Right hindlimb (tissue), 1 donor: ENCODE measurements at places on chromosomes 12 and 14.
A peak's percentile ranks its signal among the peaks of the same experiment; 100 is the strongest.

DNA sequence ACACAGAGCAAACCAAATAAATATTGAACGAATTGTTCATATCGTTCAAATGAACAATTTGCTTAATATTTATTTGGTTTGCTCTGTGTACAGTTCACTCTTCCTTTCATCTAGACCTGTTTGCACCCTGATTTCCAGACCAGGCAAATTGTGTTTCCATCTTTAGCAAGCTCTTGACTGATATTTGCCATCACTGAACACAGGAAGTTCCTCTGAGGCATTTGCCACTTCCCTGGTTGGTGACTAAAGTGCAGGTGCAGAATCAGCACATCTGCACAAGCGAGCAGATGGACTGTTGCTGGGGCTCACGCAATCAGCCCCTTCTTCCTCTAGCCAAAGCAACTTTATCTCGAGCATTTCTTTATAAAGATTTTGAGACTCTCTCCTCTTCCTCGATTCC lies 112.9 kb downstream of the DAAM1 start:
- no peak for DNase-seq

GRCh38 chr14:87407344-87407743 lies 585.6 kb downstream of the GALC start:
- no peak for DNase-seq

DNA sequence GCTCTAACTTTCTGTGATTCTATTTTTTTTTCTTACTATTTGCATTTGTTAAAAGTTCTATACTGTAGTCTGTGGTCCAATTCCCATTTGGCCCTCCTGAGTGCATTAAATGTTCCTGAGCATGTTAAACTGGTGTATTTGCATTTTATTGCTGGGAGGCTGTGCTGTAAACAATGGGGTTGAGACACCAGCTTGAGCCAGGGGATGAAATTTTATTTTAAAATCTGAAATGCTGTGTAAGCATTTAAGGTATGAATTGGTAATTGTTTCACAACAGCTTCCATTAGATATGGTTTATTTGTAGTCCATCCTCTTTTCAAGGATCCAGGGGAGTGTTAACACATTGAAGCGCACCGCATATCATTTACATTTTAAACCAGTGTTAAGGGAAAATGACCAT lies 89.9 kb upstream of the RFX4 start:
- no peak for DNase-seq

DNA sequence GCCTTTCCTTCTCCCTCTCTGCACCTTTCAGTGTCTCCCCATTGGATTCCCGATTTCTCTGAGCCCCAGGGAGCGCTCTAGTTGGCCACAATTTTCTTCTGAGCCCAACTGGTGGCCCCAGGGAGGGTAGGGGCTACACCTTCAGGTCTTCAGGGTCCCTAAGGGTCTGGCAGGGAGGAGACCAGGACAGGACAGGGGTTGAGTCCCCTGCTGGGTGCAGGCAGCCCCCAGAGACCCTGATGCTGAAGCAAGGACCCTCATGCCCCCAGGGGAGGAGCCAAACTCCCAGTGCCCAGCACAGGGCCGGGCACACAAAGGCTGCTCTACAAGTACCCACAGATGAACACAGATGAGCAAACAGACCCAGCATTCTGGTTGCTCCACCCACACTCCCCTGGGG lies 12.7 kb downstream of the FOXN4 start:
- no peak for DNase-seq

DNA sequence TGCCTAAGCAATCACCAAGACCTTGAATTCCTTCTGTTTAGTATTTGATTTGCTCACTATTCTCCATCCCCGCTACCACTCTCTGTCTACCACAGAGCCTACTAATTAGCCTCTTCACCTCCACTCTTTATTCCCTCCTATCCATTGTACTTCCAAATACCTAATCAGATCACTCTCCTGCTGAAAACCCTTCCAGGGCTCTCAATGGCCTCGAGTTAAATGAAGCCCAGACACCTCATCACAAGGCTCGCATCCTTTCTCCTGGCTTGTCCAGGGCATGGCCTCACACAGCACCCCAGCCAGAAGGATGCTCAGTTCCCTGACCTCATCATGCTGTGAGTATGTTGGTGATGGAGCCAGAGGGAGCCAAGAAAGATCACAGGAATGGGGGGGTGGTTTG lies 71.4 kb upstream of the PRMT8 start:
- no peak for DNase-seq

GRCh38 chr12:110599334-110599733 lies 14.6 kb upstream of the TCTN1 start:
- no peak for DNase-seq

GRCh38 chr12:40240779-40241178 lies 16.0 kb downstream of the LRRK2 start:
- DNase-seq = no peak

- DNase-seq = no peak
Measured at GRCh38 chr12:47863467-47863866, 41.3 kb downstream of the VDR start.

DNA sequence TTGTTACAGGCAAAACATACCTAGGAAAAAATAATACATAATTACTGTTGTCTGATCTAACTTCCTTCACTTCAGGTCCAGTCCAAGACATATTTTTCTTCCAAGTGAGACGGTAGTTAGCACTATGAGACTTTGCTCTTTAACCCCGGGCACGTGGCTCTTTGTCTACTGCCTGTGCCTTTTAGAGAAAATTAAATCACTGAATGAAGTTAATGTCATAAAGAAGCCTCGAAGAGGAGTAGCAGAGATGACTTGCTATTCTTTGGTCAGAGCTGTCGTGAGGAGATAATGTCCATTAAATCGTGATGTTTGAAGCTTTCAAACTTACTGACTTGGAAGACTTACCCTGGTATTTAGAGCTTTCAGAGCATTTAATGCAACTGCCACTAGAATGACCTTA lies 8.7 kb downstream of the TESPA1 start:
- no peak for DNase-seq

- no peak for DNase-seq
Measured at GRCh38 chr14:73976125-73976524, 26.0 kb downstream of the COQ6 start.

DNA sequence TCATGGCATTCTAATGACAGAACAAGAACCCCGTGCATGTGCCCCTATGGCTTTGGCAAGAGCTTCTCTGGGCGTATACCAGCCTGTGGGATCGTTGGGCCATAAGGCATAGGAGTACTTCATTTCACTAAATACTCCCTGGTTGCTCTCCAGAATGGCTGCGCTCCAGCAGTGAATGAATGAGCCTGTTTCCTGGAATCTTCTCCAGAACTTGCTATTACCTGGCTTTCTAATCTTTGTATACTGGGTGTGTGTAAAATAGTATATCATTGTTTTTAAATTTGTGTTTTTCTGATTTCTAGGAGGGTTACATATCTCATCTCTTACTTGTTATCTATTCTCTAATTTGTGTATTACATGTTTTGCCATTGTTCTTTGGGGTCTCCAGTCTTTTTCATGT lies 28.6 kb upstream of the EMP1 start:
- no peak for DNase-seq

- no peak for DNase-seq
Measured at GRCh38 chr12:5881101-5881606, 63.9 kb downstream of the ANO2 start.

DNA sequence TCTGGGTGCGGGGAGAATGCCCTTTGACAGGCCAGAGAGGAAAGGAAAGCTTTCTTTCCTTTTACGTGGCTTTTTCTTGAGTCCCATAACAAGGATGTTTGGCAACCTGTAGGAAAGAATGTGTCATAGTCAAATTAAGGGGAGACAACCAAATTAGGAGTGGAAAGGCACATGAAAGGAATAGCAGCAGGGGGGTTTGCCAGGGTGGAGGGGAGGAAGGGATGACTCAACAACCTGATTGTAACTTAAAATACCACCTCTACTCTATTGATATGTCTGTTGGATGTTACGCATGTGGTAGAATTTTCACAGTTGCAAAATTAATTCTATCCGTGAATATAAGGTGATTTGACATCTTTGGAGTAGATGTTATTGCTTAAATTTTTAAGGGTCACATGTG lies 28.5 kb upstream of the MYBPC1 start:
- no peak for DNase-seq

- DNase-seq = no peak
Measured at GRCh38 chr12:31737763-31738162, 8.9 kb upstream of the AMN1 start.

DNA sequence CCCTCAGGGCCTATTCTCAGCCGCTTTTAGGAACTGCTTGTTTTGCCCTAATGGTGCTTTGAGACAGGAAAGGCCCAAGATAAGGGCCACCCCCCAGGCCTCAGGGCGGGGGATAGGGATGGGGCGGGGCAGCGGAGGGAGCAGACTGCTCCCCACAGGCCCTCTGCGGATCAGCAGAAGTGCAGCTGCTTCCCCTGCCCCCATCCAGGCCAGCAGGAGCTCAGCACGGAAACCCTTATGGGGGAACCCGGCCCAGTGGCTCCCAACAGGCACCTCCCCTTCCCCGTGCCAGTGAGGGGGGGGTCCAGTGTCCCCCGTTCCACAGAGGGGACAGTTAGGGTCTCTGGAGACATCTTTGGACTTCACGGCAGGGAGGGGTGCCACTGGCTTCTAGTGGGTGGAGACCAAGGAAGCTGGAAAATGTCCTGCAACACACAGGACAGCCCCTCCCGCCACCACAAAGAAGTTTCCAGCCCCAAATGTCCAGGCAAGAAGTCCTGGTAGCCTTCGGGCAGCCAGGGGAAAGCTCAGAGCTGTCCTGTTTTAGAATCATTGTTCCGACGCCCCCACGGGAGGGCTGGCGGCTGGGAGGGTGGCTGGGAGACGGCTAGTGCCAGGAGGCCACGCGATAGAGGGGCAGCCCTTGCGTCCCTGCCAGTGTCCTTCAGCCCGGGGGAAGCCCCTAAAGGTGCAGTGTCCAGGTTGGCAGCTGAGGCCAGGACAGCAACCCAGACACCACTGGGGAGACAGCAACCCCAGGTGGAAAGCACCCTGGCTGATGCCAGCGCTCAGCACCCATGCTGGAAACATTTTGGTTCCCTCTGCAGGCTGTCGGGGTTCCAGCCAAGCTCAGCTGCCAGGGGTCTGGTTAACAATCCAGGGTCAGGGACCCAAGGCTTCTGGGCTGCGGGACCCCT lies 10.4 kb upstream of the GPR132 start:
- DNase-seq = peak; percentile 68

- peak; percentile 83 for DNase-seq
Measured at GRCh38 chr12:116361414-116362223, 84.1 kb upstream of the MED13L start.

- peak; percentile 54 for DNase-seq
Measured at GRCh38 chr12:110501399-110501751, 536 bp downstream of the VPS29 start.

GRCh38 chr12:53098354-53098981 lies 1.0 kb downstream of the IGFBP6 start:
- peak; percentile 65 for DNase-seq

DNA sequence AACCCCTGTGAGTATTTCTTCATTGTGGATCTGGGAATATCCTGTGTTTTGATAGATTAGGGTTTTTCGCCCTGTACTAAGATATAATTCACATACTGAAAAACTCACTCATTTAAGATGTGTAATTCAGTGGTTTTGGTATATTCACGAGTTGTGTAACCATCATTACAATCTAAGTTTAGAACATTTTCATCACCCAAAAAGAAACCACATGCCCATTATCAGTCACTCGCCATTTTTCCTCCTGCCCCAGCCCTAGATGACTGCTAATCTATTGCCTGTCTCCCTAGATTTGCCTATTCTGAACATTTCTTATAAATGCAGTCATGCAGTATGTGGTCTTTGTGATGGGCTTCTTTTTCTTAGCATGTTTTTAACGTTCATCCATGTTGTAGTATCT lies 67.9 kb upstream of the ATF1 start:
- DNase-seq = no peak
